ENCODE measurements at places on chromosomes 12 and 14.

GRCh38 chr12:110577864-110578693, 5.0 kb downstream of the PPTC7 start:
- peak; percentile 23 for DNase-seq
- H3K4me1 ChIP-seq, result peaks cover 71% of the 10 kb centered on the region
- H3K27me3 ChIP-seq, result no peaks in the 10 kb centered on the region
- peak overlapping the region; percentile 69 for H3K27ac ChIP-seq
- peak overlapping the region; percentile 23 for H3K4me3 ChIP-seq

- no peaks in the 10 kb centered on the region for H3K4me1 ChIP-seq
- H3K36me3 ChIP-seq, result no peaks in the 10 kb centered on the region
- H3K4me3 ChIP-seq, result no peak overlapping the region
- no peak for DNase-seq
- no peaks in the 10 kb centered on the region for H3K27me3 ChIP-seq
Measured at GRCh38 chr12:128339631-128340030, 72.7 kb downstream of the TMEM132C start.

DNA sequence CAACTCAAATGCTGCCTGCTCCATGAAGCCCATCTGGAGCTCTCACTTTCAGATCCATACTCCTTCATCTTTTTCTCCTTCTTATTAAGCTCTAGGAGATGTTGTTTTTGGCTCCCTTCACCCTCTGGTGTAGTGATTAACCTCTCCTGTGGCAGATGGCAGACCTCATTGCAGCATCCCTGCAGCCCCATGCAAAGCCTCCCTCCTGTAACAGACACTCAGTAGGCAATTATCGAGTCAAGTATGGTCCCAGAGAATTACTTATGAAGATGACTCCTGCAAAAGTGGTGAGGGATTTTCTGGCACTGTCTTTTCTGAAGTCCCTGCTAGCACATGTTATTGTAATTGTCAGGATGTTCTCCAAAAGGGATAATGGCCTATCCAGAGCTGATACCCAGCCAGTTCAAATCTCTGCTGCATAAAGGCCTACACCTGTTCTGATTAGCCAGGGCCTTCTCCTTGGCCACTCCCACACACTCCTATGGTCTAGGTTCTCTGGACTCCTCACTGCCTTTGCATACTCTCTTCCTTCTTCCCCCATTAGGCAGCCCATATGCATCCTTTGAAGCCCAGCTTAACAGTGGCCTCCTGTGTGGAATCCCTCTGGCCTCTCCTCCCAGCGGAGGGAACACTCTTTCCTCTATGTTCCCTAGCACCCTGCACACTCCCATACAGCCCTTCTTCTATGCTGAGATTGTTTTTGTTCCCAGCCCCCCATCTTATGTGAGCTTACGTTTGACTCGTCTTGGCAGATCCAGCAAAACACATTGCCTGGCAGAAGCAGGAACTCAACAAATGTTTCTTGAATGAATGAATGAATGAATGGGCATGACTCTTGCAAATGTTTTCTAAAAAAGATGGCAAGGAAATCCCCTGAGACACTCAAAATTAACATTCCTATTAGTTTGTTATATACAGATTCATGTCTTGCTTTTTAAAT, 43.9 kb upstream of the MDM1 start:
- H3K36me3 ChIP-seq, result no peaks in the 10 kb centered on the region
- no peak for DNase-seq
- H3K4me1 ChIP-seq, result peaks cover 25% of the 10 kb centered on the region
- no peak overlapping the region for H3K4me3 ChIP-seq

- no peaks in the 10 kb centered on the region for H3K36me3 ChIP-seq
- H3K4me1 ChIP-seq, result peaks cover 4% of the 10 kb centered on the region
- no peak for DNase-seq
- H3K4me3 ChIP-seq, result no peak overlapping the region
- H3K27ac ChIP-seq, result no peak overlapping the region
Measured at GRCh38 chr14:54805070-54805444, 97.6 kb downstream of the GCH1 start.

DNA sequence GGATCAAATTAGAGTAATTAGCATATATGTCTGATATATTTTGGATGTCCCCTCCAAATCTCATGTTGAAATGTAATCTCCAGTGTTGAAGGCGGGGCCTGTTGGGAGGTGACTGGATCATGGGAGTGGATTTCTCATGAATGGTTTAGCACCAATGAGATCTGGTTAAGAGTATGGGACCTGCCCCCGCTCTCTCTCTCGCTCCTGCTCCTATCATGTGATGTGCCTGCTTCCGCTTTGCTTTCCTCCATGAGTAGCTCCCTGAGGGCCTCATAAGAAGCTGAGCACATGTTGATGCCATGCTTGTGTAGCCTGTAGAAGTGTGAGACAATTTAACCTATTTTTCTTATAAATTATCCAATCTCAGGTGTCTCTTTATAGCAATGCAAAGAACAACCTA, 73.1 kb downstream of the PAWR start:
- H3K27me3 ChIP-seq, result no peaks in the 10 kb centered on the region
- DNase-seq, result no peak
- no peaks in the 10 kb centered on the region for H3K4me1 ChIP-seq
- H3K4me3 ChIP-seq, result no peak overlapping the region

DNA sequence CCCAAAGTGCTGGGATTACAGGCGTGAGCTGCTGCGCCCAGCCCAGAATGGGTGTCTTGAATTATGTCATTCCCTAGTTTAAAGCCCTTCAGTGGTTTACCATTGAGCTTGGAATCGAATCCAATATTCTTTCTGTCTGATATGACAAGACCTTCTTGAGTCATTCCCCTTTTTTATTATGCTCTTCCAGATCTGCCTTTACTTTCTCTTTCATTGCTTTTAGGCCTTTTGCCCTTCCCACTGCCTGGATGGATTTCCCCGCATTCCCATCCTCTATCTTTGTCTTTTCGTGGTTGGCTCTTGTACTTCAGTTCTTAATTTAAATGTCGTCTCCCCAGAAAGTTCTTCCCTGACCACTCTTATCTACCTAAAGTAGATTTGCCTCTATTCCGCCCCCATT, 1.6 kb downstream of the TRAFD1 start:
- H3K4me1 ChIP-seq, result peaks cover 60% of the 10 kb centered on the region
- no peak for DNase-seq
- H3K27ac ChIP-seq, result peak overlapping the region; percentile 31
- H3K4me3 ChIP-seq, result peak overlapping the region; percentile 88

GRCh38 chr12:47819138-47819895, 386 bp downstream of the HDAC7 start:
- no peak for DNase-seq
- H3K27me3 ChIP-seq, result no peaks in the 10 kb centered on the region
- H3K27ac ChIP-seq, result peak overlapping the region; percentile 71

DNA sequence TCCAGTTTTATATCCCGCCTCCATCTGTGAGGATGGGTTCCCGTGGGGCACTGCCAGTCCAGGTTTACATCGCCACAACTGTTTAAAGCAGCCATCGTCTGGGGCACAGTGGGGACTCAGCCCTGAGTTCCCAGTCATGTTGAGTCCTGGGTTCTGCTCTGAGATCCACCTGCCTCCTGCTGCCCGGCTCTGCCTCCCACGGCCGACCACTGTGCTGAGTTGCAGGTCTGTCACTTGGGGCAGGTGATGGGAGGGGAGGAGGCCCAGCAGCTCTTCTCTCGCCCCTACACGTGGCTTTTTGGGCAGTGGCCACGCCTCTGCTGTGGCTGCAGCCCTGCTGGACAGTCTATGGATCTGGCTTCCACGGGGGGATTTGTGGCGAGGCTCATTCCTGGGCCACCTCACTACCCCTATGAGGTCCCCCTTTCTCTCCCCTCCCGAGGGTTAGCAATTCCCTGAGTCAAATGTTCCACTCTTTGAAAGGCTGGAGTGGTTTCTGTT, 143.0 kb downstream of the ADGRD1 start:
- H3K4me3 ChIP-seq, result no peak overlapping the region
- no peak for DNase-seq
- no peak overlapping the region for H3K27ac ChIP-seq

- no peak overlapping the region for H3K27ac ChIP-seq
- DNase-seq, result no peak
- H3K27me3 ChIP-seq, result no peaks in the 10 kb centered on the region
- no peak overlapping the region for H3K4me3 ChIP-seq
Measured at GRCh38 chr12:12088761-12089160, 18.0 kb downstream of the BCL2L14 start.

- H3K36me3 ChIP-seq, result no peaks in the 10 kb centered on the region
- H3K27me3 ChIP-seq, result no peaks in the 10 kb centered on the region
- DNase-seq, result no peak
- H3K4me3 ChIP-seq, result no peak overlapping the region
- H3K4me1 ChIP-seq, result no peaks in the 10 kb centered on the region
Measured at GRCh38 chr12:29427964-29428363, 47.0 kb upstream of the ERGIC2 start.

DNA sequence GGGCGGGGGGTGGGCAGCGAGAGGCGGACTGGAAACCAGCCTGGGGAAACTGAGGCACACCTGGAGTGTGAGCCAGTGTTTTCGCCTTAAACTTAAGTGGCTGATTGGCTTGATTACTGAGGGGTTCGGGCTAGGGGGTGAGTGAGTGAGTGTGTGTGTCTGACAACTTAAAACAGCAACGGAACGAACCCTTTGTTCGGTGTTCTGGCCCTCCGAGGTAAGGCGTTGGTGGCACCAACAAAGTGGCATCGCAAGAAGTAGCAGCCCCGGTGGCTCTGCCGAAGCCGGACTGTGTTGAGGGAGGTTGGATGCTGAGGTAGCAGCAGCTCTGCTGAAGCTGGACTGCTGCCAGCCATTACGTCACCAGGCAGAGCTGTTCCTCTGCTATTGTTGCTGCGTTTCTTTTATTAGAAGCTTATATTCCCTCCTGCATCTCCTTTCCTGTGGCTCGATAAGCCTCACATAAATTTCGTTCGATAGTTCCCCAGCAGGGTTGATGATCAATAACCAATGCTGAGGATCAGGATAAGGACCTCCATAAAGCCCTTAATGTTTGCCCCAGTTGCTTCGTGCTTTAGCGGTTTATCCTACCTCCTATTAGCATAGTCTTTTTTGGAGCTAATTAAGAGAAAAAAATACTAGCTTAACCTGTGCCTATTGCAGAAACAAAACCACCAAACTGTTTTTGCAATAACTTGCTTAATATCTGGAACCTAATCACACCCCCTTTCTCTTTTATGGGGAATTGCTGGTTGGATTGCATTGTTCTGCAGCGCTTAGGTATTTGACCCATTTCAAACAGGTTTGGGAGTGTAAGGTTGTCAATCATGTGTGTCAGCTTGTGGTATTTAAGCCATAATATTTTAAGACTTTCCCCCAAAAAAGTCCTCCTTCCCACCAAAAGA, 1.3 kb downstream of the GPR137C start:
- peaks cover 22% of the 10 kb centered on the region for H3K4me1 ChIP-seq
- no peaks in the 10 kb centered on the region for H3K36me3 ChIP-seq
- peak overlapping the region; percentile 76 for H3K4me3 ChIP-seq
- H3K27ac ChIP-seq, result no peak overlapping the region

GRCh38 chr12:127964717-127965116, 302.3 kb upstream of the TMEM132C start:
- H3K4me3 ChIP-seq, result no peak overlapping the region
- H3K27ac ChIP-seq, result no peak overlapping the region
- no peaks in the 10 kb centered on the region for H3K4me1 ChIP-seq
- no peaks in the 10 kb centered on the region for H3K36me3 ChIP-seq
- DNase-seq, result no peak

GRCh38 chr12:130775953-130776856, 60.1 kb upstream of the RIMBP2 start:
- H3K4me3 ChIP-seq, result peak overlapping the region; percentile 70
- H3K4me1 ChIP-seq, result peaks cover 10% of the 10 kb centered on the region
- H3K36me3 ChIP-seq, result no peaks in the 10 kb centered on the region
- peaks cover 8% of the 10 kb centered on the region for H3K27me3 ChIP-seq

GRCh38 chr14:90778571-90779255, 37.5 kb downstream of the TTC7B start:
- H3K27me3 ChIP-seq, result no peaks in the 10 kb centered on the region
- no peaks in the 10 kb centered on the region for H3K36me3 ChIP-seq
- H3K4me1 ChIP-seq, result no peaks in the 10 kb centered on the region

DNA sequence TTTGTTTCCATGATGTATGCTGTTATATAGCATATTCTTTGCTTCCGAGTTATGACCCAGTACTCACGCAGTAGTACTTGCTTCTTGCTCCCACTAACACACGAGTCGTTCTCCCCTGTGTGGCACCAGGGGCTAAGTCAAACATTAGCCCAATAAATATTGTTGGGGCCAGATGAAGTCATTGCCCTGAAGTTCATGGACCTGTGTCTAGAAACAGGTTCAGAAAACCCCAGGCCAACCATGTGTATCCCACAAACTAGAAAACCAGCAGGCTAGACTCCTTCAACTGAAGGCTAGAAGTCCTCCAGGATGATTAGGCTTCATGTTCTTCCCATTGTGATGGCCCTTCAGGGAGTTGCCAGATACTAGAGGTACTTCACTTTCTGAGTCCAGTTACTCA, 198.2 kb upstream of the RBM19 start:
- DNase-seq, result no peak
- no peak overlapping the region for H3K27ac ChIP-seq
- H3K4me1 ChIP-seq, result no peaks in the 10 kb centered on the region
- H3K27me3 ChIP-seq, result no peaks in the 10 kb centered on the region
- H3K36me3 ChIP-seq, result no peaks in the 10 kb centered on the region
- H3K4me3 ChIP-seq, result no peak overlapping the region

DNA sequence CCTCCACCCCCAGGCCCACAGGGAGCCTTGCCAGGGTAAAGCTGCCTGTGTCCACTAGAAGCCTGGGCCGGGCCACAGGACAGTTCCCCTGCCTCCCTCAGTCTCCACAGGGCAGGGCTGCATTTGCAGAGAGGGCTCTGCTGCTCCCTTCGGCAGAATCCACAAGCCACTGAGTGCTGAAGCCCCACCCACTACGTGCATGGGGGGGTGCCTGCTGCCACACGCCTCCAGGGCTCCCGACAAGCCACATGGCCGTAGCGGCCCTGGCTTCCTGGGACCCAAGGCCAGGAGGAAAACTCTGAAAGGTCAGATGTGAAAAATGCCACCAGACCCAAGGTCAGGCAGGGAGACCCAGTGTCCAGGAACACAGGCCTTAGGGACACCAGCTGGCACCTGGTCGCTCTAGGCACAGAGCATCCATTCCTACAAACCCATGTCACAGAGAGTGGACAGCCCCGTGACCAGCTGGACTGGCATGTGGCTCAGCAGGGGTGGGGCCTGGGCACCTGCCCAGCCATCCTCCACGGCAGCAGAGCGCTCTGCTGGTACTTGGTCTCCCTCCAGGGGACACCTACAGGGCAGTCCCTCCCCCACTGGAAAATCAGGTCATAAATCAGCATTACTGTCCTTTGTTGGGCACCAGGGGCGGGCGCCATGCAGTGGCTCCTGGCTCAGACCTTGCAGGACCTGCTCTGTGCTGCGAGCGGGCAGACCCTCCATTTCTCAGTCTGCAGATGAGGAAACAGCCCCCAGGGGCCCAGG, 42.9 kb downstream of the CCDC85C start:
- DNase-seq, result no peak
- no peaks in the 10 kb centered on the region for H3K36me3 ChIP-seq
- H3K27me3 ChIP-seq, result no peaks in the 10 kb centered on the region
- no peaks in the 10 kb centered on the region for H3K4me1 ChIP-seq
- H3K4me3 ChIP-seq, result no peak overlapping the region
- no peak overlapping the region for H3K27ac ChIP-seq

- H3K36me3 ChIP-seq, result no peaks in the 10 kb centered on the region
- no peaks in the 10 kb centered on the region for H3K4me1 ChIP-seq
- no peak for DNase-seq
- no peaks in the 10 kb centered on the region for H3K27me3 ChIP-seq
Measured at GRCh38 chr12:3158851-3159465, 81.8 kb downstream of the TSPAN9 start.

Data from CD8-positive, alpha-beta memory T cell (primary cell).